GM12864 (cell line): ENCODE measurements at places on chromosomes 5 and 9.

DNA sequence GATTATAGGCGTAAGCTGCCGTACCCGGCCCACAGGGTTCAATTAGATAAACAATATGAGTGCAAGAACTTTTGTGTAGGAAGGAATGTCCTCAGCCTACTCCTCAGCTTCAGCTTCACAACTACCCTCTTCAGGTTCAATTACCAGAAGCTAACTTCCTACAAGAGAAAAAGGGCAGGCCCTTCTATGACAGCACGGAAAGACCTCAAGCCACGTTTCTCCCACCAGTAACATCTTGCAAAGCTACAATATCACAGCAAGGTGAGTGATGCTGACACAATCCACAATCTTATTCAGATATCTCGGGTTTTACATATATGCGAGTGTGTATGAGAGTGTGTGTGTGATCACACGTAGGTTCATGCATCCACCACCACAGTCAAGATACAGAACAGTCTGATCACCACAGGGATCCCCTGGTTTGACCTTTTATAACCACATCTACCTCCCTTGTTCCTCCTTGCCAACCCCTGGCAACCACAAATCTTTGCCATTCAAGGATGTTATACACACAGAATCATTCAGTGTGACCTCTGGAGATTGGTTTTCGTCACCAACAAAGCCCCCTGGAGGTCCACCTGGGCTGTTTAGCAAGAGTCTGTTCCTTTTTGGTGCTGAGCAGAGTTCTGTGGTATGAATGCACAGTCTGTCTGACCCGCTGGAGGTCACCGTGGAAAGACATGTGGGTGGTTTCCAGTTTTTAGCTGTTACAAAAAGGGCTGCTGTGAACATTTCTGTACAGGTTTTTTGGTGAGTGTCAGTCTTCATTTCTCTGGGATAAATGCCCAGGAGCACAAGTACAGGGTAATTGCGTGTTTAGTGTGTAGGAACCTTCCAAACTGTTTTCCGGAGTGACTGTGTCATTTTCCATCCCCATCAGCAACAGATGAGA, 38.2 kb downstream of the IPPK start:
- DNase-seq: no peak

DNA sequence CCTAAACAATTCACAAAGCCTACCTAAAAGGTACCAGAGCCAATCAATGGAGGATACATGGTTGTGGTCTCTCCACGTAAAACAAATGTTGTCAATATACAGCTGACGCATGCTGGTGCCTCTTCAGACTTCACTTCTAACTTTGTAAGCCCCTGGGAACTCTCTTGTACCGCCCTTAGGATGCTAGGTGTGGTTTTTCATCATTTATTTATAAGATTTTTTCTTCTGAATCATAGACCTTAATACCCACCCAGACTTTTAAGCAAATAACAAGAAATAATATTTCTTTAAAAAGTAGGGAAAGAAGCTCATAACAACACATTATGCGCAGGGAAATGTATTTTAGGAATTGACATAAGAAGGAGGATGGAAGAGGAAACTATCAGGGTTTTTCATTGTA, 33.0 kb downstream of the SSBP2 start:
- no peak for DNase-seq

GRCh38 chr5:36407396-36407795, 105.7 kb upstream of the RANBP3L start:
- DNase-seq: no peak

- no peak for DNase-seq
Measured at GRCh38 chr9:79763671-79764285, 192.0 kb downstream of the TLE4 start.

- DNase-seq: no peak
Measured at GRCh38 chr5:33223563-33224284, 217.0 kb upstream of the TARS1 start.

GRCh38 chr5:137843676-137844299, 23.9 kb upstream of the MYOT start:
- no peak for DNase-seq

DNA sequence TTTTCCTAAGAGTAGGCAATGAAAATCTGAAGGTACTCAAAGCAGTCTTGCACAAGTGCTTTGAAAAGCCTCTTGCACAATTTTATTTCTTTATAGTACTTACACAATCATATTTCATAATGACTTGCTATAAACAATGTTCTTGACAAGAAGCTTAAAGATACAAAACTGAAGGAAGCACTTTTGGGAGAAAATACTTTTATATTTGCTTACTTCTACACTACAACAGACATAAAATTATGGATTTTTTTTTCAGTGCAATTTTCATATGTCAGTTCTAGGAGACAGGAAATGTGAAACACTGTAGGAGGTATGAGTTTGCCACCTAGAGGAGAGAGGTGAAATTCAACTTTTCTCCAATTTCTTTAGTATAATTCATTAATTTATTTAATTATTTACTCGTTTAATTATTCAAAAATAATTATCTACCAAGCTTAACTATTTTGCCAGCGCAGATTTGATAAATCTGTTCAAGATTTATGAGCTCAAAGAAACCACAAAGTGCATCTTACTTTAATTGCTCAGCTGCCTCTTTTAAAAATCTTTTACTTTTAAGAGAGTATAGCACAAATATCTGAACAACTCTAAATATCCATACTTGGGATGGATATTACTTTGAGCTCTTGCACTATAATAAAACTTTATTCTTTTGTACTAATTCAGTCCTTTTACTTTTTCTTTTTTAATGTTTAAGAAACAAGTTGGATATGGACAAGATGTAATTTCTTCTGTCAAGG, 29.0 kb upstream of the CDKN2B start:
- DNase-seq: no peak

DNA sequence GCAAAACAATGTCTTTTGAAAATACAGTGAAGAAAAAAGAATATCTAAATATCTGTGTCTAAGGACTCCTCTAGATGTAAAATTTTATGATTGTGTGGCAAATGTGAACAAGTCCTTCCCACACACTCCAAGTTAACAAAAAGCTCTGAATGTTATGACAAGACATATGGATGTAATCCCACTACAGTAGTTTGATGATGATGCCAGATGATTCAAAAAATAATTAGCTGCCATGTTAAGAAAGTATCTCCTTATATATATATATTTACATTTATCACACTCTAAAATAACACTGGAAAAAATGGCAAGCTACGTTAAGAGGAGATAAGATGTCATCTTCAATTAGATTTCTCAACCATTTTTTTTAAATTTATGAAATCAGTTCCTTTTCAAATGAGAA, 178.5 kb downstream of the NFIB start:
- no peak for DNase-seq

DNA sequence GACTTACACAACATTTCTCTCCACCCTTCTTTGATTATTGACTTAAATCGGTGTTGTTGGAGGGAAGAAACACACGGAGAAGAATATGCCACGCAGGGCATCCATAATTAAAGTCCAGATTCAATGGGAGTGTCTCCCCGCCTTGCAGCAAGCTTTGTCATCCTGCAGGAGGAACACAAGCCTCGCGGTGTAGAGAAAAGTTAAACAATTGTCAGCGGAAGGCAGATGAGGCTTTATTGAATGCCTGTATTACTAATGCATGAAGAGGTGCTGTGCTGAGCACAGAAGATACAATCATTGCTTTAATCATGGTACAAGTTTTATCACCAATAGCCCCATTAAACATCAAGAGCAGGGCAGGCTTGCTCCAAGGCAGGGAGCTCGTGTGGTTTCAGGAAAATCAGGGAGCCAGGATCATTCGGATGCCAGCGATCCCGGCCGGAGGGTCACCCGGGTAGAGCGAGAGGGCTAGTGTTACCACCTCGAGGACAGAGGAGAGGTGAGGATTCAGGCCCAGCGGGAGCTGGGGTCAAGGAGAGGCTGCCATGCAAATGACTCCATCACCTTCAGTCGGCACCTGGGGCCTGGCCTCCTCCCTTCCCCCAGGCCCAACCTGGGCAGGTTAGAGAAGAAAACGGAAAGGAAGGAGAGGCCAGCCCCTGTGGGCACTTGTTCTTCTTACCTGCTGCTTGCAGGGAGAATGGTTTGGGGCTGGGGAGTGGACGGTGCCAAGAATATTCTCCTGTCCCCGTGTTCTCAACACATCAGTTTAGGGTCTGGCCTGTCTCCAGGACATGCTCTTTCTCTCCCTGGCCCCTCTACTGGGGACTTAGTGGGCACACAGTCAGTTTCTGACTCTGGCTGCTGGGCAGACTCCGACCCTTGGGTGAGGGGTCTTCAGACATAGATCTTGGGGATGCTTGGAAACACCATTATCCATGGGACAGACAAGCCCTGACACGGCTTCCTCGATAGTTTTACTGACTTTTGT, 289.5 kb downstream of the IRX2 start:
- no peak for DNase-seq

DNA sequence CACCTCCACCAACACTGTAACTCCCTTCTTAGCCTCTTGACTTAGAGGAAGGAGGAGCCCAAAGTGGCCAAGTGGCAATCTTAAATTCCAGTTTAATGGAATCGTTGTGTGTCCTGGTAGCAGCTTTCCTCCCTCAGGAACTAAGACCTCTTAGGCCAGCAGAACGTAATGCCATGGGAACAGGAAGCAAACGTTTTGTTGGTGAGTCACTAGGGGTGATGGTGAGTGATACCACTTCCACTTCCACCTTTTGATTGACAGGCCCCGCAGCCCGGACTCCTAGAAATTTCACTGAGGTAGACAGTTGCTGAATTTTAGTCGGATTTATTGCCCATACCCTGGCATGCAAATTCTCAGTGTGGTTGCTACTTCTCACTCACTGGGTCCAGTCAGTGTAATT, 94.2 kb upstream of the FBN2 start:
- no peak for DNase-seq

- no peak for DNase-seq
Measured at GRCh38 chr5:74562122-74562521, 78.4 kb downstream of the ENC1 start.

DNA sequence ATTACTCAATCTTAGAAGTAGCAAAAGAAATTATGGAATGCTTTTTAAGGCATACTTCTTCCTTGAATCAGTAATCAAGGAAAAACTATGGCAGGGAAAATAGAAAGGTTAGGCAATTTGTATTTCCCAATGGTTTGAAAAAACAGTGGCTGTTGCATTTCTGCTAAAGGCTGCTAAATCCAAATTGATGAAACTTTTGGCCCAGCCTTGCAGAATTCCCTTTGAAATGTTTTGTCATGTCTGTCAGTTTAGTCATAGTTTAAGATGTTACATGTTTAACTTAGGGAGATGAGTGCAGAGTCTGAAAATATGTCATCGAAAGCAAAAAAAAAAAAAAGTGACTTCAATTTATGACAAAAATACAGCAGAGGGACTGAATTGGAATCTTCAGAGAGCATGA, 878.9 kb upstream of the WWC1 start:
- DNase-seq: no peak

DNA sequence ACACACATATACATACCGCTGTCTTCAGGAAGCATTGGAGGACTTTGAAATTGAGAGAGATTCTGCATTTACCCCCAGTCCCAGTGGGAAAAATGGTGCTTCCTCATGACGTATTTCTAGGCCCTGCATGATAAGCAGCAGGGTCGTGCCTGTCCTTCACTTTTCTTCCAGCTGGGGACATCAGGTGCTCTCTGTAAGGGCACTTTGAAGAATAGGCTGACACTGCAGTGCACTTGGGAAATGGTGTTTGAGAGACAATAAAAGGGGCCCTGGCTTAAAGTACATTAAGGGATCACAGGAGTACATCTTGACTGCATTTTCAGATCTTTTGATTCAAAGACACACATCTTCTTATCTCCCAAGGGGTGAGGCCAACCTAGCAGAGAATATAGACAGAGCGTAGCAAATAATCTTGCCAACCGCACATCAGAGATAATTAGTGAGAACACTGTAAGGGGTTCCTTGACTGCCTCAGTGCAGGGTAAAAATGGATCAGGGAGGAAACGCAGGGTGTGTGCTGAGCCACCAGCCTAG, 437.9 kb downstream of the CSNK1G3 start:
- DNase-seq: no peak

- DNase-seq: no peak
Measured at GRCh38 chr9:84615544-84615943, 54.0 kb upstream of the NTRK2 start.

GRCh38 chr5:53777864-53778618, 217.6 kb downstream of the NDUFS4 start:
- DNase-seq: peak; percentile 8

DNA sequence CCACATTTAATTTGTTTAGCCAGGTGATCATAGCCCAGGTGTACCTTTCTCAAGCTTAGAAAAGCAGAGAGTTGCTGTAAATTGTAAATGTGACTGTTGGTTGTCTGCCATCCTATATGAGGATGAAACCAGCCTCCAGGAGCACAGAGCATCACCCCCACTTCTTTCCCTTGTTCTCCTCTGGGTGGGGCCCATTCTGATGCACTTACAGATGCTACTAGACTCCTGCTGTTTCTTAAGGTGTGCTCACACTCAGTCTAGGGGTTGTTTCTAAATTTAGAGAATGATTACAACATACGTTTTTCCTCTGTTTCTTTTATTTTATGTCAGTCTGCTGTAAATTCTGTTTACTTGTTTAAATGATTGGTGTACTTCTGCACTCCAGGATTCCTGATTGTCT, 10.5 kb downstream of the PTCD2 start:
- DNase-seq: no peak

- no peak for DNase-seq
Measured at GRCh38 chr9:129275626-129276247, 97.7 kb upstream of the IER5L start.

- DNase-seq: peak; percentile 12
Measured at GRCh38 chr9:127523312-127523851, 72.1 kb downstream of the LRSAM1 start.

- DNase-seq: no peak
Measured at GRCh38 chr9:129125478-129125877, 14.3 kb downstream of the PTPA start.

- no peak for DNase-seq
Measured at GRCh38 chr9:13264788-13265187, 14.7 kb downstream of the MPDZ start.

GRCh38 chr5:1171340-1171941, 30.0 kb upstream of the SLC6A19 start:
- DNase-seq: no peak

DNA sequence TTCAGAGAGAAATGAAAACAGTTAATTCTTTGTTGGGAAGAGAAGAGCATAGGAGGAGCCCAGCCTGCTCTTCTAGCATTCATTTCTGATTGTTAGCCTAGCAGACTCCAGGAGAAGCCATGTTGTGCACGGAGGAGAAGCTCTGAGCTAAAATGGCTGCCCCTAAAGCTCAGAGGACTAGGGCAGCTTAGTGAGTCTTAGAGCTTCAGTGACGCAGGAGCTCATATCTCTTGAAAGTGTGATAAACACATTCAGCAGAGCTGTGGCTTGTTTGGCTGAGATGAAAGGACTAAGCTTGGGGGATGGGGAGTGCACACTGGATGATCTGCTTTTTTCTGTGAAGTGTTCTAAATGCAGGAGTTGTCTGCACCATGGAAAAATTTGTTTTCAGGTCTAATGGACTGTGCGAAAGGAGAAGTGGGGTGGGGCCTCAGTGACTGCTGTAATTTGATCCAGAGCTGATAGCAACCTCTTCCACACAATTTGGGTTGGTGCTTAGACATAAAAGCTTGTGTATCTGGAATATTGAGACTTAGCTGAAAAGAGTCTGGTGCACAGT, 58.5 kb downstream of the ZNF462 start:
- no peak for DNase-seq

- DNase-seq: no peak
Measured at GRCh38 chr9:81832571-81833285, 95.5 kb upstream of the SPATA31D4 start.
